HFFc6 (cell line): ENCODE measurements at places on chromosomes 11 and 22.
A peak's percentile ranks its signal among the peaks of the same experiment; 100 is the strongest.

- H3K27me3 ChIP-seq = peaks cover 19% of the 10 kb centered on the region
- no peaks in the 10 kb centered on the region; the same call in 1 of the 2 replicates for H3K36me3 ChIP-seq
- DNase-seq = no peak
- H3K4me1 ChIP-seq = no peaks in the 10 kb centered on the region
- no peak overlapping the region for H3K27ac ChIP-seq
Measured at GRCh38 chr11:17778956-17779860, 44.6 kb downstream of the KCNC1 start.

DNA sequence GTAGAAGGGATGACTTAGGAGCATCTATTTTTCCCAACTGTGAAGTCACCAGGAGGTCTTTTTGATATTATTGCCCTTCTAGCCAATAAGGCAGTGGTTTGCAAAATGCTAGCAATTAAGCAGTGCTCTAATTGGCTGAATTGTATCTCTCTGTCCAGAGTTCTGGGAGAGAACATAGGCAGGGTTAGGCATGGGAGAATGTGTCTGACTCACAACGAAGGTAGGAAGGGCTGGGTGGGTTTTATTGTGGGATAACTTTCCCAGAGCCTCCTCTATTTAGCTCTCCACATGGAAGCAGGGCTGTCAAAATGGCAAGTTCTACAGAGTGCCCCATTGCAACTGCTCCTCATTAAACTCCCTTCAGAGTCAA lies 415.9 kb upstream of the CADM1 start:
- no peaks in the 10 kb centered on the region; the same call in 1 of the 2 replicates for H3K27me3 ChIP-seq
- H3K27ac ChIP-seq = no peak overlapping the region
- DNase-seq = no peak
- no peaks in the 10 kb centered on the region; the same call in 1 of the 2 replicates for H3K36me3 ChIP-seq
- H3K4me1 ChIP-seq = no peaks in the 10 kb centered on the region

GRCh38 chr11:83611031-83611430 lies 324.9 kb upstream of the CCDC90B start:
- H3K27me3 ChIP-seq = no peaks in the 10 kb centered on the region; the same call in 1 of the 2 replicates
- H3K27ac ChIP-seq = no peak overlapping the region
- no peaks in the 10 kb centered on the region for H3K36me3 ChIP-seq
- no peak overlapping the region for H3K4me3 ChIP-seq

- peaks cover 84% of the 10 kb centered on the region for H3K4me1 ChIP-seq
- DNase-seq = peak; percentile 57
- peak overlapping the region; percentile 91 for H3K4me3 ChIP-seq
- H3K27me3 ChIP-seq = peaks cover 2% of the 10 kb centered on the region
Measured at GRCh38 chr22:37747080-37747714, 50.3 kb downstream of the TRIOBP start.

DNA sequence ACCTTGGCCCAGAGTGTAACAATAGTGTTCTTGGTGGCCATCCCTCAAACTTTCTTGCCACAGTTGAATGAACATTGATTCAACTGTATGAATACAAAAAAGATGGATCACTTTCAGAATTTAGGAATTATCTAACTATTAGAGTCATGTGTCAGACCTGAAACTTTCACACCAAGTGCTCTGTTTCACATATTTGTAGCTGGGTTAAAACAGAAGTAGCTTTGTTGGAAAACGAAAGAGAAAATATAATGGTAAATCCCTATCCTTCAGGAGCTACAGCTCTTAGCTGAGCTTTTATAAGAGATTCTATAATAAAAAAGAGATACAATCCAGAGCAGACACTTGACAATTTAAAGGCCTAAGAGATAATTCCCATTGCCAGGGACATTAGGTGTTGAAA lies 719.3 kb downstream of the JRKL start:
- DNase-seq = no peak
- H3K4me3 ChIP-seq = no peak overlapping the region
- H3K27me3 ChIP-seq = no peaks in the 10 kb centered on the region; the same call in 1 of the 2 replicates
- no peak overlapping the region for H3K27ac ChIP-seq
- no peaks in the 10 kb centered on the region for H3K36me3 ChIP-seq

DNA sequence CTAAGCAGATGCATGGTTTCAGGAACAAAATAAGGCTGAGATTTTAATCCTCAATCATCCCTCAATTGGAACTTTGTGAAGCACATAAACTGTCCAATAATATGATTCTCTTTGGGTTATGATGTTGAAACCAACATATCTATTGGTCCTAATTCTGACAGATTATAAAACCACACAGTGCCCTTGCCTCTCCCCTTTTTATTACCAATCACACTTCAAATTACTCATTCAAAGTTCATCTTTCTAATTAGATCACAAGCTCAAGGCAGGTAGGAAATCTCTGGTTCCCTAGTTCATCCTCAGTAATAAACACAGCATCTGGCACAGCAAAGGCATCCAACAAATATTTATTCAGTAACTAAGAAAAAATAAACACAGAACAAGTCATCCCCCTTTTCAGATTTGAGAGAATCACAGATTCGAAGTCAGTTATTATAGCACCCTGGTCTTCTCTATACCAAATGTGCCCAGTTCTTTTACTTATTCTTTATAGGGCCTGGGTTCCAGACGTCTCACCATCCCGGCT lies 611.6 kb downstream of the INSC start:
- no peak for DNase-seq
- no peak overlapping the region for H3K4me3 ChIP-seq
- H3K27me3 ChIP-seq = no peaks in the 10 kb centered on the region; the same call in 1 of the 2 replicates
- H3K4me1 ChIP-seq = no peaks in the 10 kb centered on the region
- no peak overlapping the region for H3K27ac ChIP-seq
- H3K36me3 ChIP-seq = no peaks in the 10 kb centered on the region

- H3K4me1 ChIP-seq = no peaks in the 10 kb centered on the region
- DNase-seq = peak; percentile 4
- no peak overlapping the region for H3K4me3 ChIP-seq
- peaks cover 19% of the 10 kb centered on the region for H3K27me3 ChIP-seq
- no peak overlapping the region for H3K27ac ChIP-seq
Measured at GRCh38 chr11:117621226-117621625, 175.8 kb downstream of the DSCAML1 start.

GRCh38 chr22:45946805-45947600 lies 30.0 kb downstream of the WNT7B start:
- H3K27ac ChIP-seq = no peak overlapping the region
- no peaks in the 10 kb centered on the region for H3K36me3 ChIP-seq
- no peaks in the 10 kb centered on the region for H3K4me1 ChIP-seq
- no peak overlapping the region for H3K4me3 ChIP-seq

GRCh38 chr11:60955571-60955970 lies 3.6 kb upstream of the SLC15A3 start:
- H3K4me1 ChIP-seq = peaks cover 50% of the 10 kb centered on the region
- H3K4me3 ChIP-seq = no peak overlapping the region
- H3K27me3 ChIP-seq = peaks cover 15% of the 10 kb centered on the region

DNA sequence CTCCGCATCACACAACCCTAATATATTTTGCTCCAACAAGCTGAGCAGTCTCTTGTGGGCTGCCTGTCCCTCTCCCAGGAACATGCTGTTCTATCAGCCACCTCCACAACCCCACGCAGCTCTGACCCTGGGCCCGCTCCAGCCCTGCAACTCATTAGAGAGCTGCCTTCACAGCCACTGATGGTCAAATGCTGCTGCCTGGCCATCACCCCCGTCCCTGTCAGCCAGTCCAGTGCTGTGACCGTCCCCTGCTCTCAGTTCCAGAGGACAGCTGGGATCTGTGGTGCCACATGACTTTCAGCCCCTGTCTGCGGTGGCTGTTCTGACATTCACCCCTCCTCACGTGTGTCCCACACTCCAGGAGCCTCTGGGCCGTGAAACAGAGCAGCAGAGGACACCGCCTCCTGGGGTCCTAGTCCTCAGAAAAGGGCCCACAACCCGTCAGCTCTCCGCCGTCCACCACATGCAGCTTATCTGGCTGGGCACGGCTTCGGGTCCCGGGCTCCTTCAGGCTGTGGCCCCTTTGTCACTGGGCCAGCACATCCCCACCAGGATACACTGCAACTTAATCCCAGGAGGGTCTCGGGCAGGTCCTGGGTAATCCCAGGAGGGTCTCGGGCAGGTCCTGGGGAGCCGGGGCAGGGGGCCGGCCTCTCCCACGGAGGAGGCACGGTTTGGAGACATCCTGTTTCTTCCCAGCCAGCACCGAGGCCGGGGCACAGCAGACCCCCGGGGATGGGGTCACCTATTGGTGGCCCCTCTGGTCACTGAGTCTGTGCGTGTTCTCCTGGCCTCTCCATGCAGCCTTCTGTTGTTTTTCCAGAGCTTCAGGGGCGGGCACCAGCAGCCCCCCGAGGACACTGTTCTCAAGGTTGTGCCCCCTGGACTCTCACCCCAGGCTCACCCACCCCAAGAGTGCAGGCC lies 15.1 kb downstream of the CRELD2 start:
- peaks cover 7% of the 10 kb centered on the region for H3K4me1 ChIP-seq
- H3K4me3 ChIP-seq = no peak overlapping the region
- no peak for DNase-seq
- H3K27ac ChIP-seq = no peak overlapping the region
- peaks cover 1% of the 10 kb centered on the region; the same call in 1 of the 2 replicates for H3K27me3 ChIP-seq
